ENCODE measurements at places on chromosomes 13 and 19.

- DNase-seq = no peak
Measured at GRCh38 chr19:39183104-39183503, 13.7 kb upstream of the NCCRP1 start.

DNA sequence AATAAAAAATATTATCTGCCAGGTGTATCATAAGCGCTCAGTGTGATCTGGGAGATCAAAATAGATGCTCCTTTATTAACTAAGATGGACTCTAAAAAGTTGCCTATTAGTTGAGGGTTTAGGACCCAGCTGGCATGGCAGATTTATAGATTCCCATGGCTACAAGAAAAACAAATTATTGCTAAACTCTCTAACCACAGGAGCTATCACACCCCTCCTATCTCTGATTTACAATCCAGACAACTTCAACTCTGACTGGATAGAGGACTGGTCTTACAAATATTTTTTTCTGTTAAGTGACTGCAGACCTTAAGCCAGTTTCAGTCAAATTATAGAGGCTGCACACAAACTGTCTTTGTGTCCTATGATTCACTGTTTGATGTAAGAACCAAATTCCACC is 45.4 kb upstream of the MYCBP2 start:
- no peak for DNase-seq

DNA sequence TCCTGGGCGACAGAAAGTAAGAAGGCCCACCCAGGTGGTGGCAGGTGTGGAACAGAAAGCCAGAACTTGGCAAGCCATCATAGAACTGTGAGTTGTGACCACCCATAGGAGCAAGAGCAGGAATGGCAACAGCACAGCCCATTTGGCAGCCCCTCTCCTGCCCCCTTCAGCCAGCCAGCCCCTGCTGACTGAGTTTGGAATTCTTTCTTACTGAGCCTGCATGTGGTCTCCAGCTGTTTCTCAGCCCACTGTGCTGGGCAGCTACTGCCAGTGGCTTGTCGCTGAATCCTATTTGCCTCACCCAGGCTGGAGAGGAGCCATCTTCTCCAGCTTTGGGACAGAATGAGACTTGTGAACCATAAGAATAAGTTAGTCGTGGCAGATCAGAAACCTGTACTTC is 28.3 kb downstream of the CNMD start:
- no peak for DNase-seq

DNA sequence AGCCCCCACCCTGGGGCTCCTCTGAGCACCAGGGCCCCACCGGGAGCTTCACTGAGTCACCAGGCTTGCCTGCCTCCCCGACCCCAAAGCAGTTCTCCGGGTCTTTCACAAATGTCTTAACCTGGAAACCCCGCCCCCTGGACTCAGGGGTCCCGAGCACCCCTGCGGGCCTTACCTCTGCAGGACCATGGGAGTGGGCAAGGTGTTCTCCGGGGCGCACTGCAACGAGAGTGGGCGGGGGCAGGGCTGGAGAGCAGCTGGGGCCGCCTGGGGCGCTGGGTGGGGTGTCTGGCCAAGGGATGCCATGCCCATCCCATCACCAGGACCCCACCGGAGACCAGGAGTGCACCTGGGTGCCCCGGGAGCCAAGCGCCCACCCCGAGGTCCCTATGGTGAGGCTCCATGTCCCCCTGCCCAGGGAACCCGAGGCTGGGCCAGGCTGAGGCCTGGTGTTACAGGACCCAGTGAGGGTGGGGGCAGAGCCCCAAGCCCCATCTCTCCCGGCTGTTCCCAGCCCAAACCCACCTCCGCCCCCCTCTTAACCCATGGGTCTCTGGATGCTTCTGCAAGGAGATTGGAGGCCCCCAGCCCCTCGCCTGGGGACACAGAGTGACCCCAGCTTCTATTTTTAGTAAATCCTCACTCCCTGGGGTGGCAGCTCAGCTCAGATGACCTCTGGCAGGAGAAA is 10.9 kb downstream of the MKNK2 start:
- no peak for DNase-seq

GRCh38 chr13:43475140-43475539 is 311.6 kb downstream of the ENOX1 start:
- no peak for DNase-seq

GRCh38 chr19:30161770-30162169 is 210.4 kb upstream of the ZNF536 start:
- no peak for DNase-seq

DNA sequence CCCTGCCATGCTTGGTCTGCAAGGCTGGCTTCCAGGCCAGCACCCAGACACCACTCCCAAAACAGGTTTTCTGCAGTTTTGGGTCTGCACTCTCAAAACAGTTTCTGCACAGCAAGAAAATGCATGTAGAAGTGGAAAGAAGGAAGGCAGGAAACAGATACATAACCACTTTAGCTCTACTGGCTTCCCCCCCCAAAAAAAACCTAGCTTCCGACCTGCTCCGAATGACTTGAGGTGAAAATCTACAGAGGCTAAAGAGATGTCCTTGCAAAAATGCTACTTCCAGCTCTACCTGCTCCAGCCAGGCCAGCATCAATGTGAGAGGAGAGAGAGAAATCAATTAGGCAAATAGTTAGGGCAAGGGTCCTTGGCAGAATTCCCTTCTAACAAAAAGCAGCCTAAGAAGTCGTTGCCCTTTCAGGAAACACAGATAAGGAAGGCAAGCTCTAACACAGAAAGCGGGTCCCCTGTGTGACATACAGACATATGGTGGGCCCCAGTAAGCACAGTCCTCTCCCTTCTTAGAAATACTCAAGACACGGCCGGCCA is 3.4 kb downstream of the C19orf12 start:
- no peak for DNase-seq

- peak; percentile 43 for DNase-seq
Measured at GRCh38 chr19:12733369-12734214, 892 bp downstream of the TRIR start.

GRCh38 chr19:47074621-47075020 is 26.2 kb upstream of the TMEM160 start:
- no peak for DNase-seq

- DNase-seq = no peak
Measured at GRCh38 chr13:36536546-36536945, 104.3 kb downstream of the CCNA1 start.

DNA sequence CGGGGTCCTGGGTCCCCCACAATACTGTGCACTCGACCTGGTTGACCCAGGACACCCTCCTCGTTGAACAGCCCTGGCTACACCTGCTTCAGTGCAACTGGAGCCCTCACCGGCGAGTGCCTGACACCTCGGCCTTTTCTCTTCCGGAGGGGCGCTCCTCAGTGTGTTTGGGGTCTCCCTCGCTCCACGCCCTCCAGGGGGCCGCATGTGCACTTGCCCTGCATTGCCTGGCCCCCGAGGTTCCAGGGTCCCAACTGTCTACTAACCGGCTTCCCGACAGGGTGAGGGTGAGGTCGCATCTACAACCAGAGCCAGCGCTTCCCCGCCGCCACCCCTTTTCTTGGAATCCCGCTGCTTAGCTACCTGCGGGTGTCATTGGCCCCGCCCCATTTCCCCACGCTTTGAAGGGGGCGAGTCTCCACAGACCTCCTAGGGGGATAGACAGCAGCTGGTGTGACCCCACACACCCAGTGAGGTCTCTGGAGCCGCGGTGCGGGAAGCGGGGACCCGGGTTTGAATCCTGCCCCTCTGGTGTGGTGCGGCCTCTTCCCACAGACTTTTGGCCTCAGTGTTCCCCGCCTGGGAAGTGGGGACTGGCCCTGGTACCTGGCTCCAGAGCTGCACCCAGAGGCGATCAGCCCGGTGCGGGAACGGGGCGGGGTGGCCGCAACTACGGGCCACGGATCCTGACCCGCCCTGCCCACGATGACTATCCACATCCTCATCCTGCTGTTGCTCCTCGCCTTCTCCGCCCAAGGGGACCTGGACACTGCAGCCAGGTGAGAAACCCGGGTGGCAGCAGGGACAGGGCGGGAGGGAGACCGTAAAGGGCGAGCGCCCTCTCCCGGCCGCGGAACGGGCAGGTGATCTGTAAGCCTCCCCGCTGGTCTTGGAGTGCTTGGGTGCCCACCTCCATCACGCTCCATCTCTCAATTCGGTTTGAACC is at the start of gene ADM5:
ADM5 (plus strand) TSS at position 462 of the 946 bp plus-strand sequence; CDS start at position 706, 244 bp downstream.
- DNase-seq = no peak

DNA sequence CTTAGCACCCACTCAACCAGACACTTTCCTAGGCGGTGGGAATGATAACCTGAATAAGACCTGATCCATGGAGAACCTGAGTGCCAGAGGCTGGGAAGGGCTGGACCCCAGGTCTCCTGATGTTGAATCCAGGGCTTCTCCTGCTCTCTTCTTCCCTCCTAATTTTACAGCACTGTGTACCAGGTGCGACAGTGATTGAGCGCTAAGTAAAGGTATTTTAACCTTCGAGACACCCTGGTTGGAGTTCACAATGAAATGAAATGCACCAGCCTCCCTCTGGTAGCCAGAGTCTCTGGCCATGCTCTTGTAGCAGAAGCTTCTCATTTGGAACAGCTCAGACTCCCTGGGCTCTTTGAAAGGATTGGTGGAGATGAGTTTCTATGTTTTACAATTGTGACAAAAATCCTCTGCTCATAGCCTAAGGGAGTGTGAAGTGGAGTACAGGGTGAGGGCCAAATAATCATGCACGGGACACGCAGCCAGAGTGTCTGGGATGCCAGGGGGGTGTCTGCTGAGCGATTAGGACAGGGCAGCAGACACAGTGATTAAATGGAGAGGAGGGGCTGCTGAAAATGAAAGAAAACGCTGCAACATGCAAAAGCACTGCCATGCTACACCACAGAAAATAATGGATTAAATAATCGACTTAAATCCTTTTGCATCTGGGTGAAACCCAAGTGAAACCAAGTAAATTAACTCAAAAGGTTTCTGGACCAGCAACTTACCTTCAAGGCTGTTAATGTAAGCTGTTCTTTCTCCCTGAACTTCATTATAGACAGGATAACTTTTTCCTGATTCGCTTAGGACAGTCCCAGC is 83.8 kb downstream of the FAM216B start:
- DNase-seq = no peak
